ENCODE measurements at places on chromosomes 16 and 17.

DNA sequence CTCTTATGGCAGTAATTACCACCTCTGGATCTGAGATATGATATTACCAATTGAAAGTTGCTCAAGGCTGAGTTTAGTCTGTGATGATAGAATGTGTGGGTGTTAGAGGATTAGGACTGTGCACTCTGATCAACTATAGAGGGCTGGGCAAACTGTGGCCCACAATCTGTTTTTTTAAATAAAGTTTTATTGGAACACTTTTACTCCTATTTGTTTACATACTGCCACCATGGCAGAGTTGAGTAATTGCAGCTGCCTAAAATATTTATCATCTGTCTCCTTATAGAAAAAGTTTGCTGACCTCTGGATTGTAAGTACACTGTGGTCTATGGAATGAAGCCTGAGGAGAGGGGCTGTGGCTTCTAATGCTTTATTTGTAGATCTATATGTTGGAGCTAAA, 71.5 kb upstream of the N4BP1 start:
- no peak for DNase-seq

DNA sequence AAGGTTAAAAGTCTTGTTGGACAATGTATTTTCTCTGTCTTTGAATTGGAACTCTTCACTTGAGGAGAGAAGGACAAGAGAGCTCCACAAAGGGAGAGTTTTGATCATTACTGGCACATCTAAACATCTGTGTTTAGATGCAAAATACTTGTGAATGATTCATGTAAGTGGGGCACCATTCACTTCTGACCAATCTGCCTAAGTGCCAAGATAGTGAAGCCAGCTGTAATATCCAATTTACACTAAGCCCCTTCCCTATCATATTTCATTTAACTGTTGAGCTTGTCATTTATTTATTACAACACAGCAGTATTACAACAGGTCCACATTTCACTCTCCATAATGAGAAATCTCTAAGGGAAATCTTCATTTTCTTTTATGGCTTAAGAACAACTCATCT, 832.3 kb upstream of the GOT2 start:
- no peak for DNase-seq

DNA sequence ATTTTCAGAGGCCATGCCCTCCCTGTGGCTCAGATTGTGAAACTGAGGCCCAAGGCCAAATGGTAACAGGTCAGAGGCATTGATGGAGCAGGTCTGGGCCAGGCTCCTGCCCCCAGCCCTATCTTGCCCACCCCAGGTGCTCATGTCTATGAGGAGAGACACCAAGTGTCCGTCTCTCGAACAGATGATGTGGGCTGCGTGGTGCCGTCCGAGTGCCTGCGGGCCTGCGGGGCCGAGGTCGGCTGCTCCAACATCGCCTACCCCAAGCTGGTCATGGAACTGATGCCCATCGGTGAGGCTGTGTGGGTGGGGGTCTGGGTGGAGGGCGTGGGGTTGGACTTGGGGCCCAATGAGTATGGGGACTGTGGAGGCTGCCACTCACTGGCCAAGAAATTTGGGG, 8.7 kb upstream of the FAM83G start:
- DNase-seq = no peak

GRCh38 chr16:50550035-50550434, 1.8 kb downstream of the NKD1 start:
- no peak for DNase-seq

GRCh38 chr17:32323811-32324491, 18.0 kb downstream of the C17orf75 start:
- no peak for DNase-seq

GRCh38 chr17:5702951-5703510, 118.7 kb upstream of the NLRP1 start:
- no peak for DNase-seq

DNA sequence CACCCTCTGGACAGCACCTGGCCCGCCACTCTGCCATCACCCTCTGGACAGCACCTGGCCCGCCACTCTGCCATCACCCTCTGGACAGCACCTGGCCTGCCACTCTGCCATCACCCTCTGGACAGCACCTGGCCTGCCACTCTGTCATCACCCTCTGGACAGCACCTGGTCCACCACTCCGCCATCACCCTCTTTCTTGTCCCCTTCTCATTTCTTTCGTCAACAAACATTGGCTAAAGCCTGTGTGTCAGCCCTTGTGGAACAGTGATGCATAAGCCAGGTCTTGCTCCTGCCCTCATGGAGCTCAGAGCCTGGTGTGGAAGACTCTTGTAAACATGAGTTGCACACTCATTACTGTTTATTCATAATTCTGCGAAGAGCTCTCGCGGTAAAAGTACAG, 31.2 kb downstream of the CDK5R1 start:
- no peak for DNase-seq
